ENCODE measurements at places on chromosomes 16 and 17. TPM values are rescaled to one million over a fixed set of nuclear protein-coding genes. Genes with fewer than 3 reads are reported as not detected.

Gene ZNF624
- polyA plus RNA-seq: 2.1 TPM

Gene GDPD1
- polyA plus RNA-seq: 1.2 TPM

DNA sequence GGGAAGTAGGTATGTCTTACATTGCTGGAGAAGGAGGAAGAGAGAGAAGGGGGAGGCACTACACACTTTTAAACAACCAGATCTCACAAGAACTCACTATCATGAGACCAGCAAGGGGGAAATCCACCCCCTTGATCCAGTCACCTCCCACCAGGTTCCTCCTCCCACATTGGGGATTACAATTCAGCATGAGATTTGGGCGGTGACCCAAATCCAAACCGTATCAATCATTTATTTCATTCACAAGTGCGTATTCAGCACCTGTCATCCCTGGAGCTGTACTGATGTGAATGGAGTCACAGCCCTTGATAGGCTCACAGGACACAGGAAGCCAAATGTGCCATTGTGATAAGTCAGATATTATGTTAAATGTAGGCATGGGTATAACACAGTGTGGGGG lies 228.3 kb upstream of the HSBP1 start:
- no peak for DNase-seq

GRCh38 chr16:54952195-54952594 lies 21.5 kb downstream of the IRX5 start:
- DNase-seq: no peak

- no peak for DNase-seq
These were observed 48.6 kb upstream of the MNT start for GRCh38 chr17:2449486-2449885.

- DNase-seq: no peak
These were observed 27.7 kb downstream of the UNK start for GRCh38 chr17:75812096-75813013.

DNA sequence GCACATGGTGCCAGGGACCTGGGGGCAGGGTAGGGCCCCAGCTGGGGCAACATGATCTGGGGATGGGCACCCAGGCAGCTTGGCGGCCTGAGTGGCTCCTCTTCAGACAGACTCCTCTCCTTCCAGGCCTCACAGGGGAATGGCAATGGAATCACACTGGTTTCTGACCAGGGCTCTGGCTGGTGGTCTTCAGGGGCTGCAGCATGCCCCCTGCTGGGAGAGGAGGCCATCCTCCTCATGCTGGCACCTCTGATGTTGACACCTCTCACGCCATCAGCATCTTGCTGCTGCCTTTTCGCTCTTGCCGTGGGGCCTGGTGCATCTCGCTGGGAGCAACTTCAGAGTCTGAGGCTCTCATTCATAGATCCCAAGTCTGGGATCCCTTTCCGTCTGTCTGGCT lies 11.2 kb upstream of the GFOD2 start:
- no peak for DNase-seq

DNA sequence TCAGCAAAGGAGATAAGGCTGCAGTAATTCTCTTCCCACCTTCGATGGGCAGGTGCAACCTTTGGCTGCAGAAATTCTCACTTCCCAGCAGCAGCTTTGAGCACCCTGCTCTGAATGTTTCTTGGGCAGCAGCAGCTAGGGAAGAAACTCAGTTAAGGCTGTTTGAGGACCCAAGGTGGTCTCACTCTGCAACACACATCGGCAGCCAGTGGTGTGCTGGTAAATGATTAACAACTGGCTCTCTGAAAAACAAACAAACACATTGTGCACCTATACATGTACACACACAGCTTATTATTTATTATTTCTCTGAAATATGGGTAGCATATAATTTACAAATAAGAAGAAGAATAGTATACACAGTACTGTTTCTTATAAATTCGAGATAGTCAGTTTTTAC lies 685.8 kb downstream of the WWOX start:
- no peak for DNase-seq

Measured in urinary bladder (tissue), 4 donors.